ENCODE measurements at places on chromosomes 12 and 14.

DNA sequence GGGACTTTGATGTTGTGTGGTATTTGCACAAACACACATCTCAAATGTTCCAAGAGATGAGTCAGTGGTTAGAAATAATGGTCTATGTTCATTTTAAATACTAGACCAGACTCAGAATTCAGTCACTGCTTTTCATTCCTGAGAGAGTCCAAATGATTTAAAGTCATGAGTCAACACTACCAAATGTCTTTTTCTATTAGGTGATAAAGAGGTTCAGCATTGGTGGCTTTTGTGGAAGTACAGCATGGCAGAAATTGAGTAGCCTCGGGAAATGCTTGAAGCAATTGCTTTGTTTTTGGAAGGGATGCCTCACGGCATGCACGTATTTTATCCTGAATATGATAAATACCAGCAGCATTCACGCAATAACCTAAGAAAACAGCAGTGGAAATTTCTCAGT is 115.7 kb downstream of the DIO2 start:
- DNase-seq: no peak

- DNase-seq: no peak
Observed at GRCh38 chr14:98408713-98409112, 863.3 kb downstream of the BCL11B start.

GRCh38 chr12:87687362-87687761 is 341.8 kb downstream of the C12orf50 start:
- DNase-seq: no peak

DNA sequence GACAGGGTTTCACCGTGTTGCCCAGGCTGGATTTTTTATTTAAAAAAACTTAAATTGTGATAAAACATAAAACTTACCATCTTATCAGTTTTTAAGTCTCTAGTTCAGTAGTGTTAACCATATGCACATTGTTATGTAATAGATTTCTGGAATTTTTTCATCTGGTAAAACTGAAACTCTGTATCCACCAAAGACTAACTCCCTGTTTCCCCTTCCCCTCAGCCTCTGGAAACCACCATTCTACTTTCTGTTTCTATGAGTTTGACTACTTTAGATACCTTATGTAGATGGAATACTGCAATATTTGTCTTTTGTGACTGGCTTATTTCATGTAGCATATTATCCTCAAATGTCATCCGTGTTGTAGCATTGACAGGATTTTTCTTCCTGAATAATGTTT is 12.8 kb upstream of the PLEKHG3 start:
- DNase-seq: no peak

DNA sequence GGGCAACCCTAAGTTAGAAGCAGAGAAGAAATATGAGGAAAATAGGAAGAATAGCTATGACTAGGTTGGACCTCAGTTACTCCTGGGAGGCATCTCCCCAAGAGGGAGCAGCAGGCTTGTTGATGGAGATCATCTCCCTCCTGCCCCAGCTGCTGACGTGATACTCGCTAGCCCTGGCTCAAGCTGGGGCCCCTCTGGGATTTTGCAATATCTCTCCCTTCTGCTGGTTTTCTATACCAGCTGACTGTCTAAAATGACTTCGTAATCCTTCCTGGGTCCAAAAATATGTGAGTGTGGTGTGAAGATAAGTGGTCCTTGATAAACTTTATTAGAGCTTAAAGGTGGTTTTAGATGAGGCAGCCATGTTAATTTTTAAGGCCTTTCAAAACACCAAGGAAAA is 4.5 kb upstream of the HECTD4 start:
- DNase-seq: no peak
